ENCODE measurements at places on chromosomes 2 and 18.

DNA sequence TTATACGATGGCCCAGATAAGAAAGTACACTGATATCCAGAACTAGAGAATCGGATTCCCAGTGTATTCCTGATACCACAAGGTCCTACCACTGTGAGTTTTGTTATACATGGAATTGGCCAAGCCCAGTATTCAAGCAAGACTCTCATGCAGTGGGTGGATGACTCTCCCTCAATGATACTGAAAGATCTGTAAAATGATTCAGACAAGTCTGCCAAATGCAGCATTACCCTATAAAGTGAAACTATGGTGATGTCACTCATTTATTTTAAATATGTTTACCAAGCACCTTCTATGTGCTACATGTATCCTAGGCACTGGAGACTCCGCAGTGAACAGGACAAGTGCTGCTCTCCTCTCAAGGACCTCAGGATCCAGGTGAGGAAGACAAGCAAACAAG, 22.6 kb downstream of the MYO5B start:
- no peak for DNase-seq

GRCh38 chr2:63875131-63875527, 33.4 kb downstream of the UGP2 start:
- DNase-seq, result no peak

DNA sequence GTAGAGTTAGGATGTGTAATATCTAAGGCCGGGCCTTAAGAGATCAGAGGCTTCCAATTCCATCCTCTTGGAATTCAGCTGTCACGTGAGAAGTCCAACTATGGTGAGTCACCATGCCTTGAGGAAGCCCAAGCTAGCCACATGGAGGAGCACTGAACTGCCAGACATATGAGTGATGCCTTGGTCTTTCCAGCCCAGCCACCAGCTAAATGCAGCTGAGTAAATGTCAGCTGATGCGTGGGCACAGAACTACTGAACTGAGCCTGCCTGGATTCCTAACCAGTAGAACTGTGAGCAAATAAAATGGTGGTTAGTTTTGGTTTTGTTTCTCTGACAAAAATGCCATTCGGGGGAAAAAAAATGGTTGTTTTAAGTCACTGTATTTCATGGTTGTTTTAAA, 153.7 kb upstream of the SERTAD2 start:
- DNase-seq, result no peak

DNA sequence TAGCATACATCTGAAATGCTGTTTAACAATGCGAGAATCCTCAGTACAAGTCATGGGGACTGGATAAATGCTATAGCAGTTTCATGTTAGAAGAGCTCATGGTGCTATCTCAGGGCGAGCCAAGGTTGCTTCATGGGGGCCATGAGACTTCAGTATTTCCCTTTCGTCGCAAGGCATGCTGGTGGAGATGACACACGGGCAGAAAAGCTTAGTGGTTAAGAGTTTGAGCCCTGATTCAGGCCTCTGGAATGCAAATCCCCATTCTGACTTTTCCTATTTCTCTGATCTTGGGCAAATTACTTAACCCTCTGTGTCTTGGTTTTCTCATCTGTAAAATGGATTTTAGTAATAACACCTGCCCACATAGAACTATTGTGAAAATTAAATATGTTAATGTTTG, 57.4 kb upstream of the EPHA4 start:
- no peak for DNase-seq

DNA sequence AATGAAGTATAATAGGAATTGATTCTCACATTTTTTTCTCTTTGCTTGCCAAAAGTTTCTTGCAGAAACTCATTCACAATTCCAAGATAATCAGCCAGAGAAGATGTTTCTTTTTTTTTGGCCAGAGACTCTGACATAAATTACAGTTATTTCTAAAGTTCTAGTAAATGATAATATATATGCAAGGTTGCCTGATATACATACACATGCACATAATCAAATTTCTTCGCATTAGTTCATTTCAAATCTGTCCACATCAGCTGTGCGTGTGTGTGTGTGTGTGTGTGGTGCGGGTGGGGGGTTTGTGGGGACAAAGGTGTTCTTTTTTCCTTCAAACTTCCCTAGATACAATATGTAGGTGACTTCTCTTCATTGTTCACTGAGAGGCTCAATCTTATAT, 33.2 kb downstream of the OSGEPL1 start:
- DNase-seq, result no peak

- DNase-seq, result no peak
Measured at GRCh38 chr18:77014538-77014937, 118.0 kb downstream of the MBP start.

- DNase-seq, result no peak
Measured at GRCh38 chr18:23585007-23585871, 1.1 kb downstream of the NPC1 start.

- no peak for DNase-seq
Measured at GRCh38 chr18:57738078-57738477, 65.0 kb downstream of the ATP8B1 start.

GRCh38 chr2:109081374-109081773, 47.6 kb upstream of the SH3RF3 start:
- DNase-seq, result no peak

DNA sequence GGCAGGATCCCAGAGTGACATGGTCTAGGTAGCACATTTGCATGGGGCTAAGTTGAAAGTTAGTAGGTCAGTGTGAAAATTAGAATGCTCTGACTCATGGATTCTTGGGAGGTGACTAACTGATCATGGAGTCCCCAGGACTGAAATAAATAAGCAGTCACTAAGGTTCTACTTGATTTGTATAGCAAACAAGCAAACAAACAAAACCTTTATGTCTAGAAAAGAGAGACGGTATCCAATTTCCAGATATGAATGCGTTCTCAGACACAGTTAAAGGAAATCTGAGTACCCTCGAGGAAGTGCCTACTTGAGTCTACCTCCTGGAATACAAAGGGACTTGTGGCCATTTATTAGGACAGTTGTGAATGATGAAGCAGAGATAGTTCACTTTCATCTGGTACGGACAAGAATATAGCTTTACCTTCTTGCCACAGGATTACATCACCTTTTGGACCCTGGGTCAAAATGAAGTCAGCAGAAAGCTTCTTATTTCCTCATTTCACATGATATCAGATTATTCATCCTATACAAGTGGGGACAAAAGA, 54.3 kb upstream of the AGPS start:
- no peak for DNase-seq

DNA sequence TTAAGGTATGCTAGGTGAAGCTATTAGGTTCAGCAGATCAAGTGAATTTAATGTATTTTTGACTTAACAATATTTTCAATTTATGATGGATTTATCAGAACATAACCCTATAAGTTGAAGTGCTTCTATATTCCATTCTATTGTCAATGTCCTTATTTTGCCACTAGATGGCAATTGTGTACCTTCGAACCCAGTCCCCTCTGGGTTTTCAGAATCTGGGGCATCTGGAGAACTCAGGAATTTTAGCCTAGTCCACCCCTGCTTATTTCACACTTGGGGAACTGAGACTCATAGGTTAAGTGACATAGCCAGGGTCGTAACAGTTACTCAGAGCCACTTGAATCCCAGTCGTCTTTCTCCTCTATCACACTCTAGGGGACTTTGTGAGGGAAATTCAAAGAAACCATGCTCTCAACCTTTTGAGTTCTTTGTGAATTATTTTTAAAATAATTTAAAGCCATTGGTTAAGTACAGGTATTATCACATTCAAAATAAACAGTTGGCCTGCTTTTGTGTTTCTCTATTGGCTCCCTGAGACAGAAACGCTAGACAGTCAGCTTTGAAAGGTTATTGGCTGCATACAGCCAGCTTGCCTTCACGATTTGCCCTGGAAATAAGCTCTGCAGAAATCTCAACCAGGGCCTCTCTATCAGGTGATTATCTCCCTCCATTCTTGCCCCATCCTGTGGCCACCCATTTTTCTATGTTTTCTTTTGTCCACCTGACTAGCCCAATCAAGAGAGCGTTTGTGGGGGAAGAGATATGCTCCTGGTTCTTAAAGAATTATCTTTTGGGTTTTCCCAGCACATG, 145.0 kb downstream of the TTC27 start:
- DNase-seq, result no peak
